Pancreas (tissue), 10 donors: ENCODE measurements at places on chromosomes 5 and 9. TPM values are rescaled to one million over a fixed set of nuclear protein-coding genes. Genes with fewer than 3 reads are reported as not detected.

The FCN2 gene
- total RNA-seq = 0.16 TPM

DNA sequence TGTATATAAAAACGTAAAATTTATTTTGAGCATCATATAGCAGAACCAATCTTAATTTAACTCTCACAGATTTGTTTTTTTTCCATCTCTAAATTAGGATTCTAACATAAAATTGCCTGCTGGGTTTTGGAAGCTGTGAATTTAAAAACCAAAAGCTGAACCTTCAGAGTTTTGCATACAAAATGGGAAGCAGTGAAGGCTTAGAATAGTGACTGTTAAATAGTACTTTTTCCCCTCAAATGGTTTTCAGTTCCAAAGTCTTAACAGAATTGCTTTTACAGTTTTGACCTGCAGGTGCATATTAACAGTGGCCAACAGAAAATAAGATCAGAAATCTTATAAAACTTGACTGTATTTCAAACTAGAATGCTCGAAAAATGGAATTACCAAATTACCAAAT lies 55.1 kb upstream of the LVRN start:
- no peak for DNase-seq

DNA sequence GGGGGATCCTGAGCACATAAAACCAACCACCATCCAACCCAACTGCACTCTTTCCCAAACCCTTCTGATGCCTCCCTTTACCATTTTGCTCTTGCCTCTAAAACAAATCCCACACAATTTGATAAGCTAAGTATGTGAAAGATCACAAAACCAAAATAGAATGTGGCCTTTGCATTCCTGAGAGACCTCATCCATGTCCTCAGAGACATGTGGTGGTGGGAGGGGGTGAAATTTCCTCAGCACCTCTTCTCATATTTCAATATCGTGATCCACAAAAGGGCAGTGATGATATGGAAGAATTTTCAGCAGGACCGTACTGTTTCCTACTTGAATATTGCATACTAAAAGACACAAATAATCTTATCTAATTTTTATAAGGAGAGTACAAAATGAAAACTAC lies 423.3 kb downstream of the TLE1 start:
- no peak for DNase-seq

DNA sequence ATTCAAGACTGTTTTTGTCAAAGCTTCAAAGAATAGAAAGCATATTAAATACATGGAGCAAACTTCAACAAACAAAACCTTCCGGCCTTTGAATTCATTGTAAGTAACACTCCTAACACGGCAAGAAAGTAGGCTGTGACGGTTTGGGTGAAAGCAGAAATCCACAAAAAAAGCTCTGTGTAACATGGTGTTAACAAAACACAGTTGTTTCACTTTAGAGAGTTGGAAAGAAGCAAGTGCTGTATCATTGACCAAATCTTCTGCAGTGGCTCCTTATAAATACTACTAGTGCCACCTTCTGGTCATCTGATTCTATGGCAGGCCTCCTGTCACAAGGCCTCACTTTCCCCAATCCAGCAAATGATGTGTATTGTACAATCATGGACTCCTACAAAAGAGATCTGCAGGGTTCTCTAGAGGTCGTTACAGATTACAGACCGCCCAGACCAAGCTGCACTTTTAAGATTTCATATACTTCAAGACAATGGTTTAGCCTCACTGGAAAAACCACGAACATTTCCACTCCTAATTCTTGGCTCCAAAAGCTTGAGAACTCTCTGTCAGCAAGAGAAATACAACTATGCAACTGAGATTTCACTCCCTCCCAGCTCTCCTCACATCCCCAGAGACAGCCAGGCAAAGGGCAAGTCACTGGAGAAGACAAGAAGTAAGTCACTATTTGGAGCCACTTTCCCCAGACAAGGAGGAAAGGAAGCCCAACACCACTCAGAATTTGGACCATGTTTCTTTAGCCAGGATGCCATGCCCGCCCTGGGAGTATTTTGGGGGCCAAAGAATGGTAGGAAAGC lies 196.2 kb downstream of the DTWD2 start:
- peak; percentile 22 for DNase-seq

GRCh38 chr5:71960195-71960594 lies 147.1 kb upstream of the MAP1B start:
- DNase-seq = no peak

The CCL27 gene
- total RNA-seq = not detected

The KIF4B gene
- total RNA-seq = not detected

The LRRC19 gene
- total RNA-seq = 0.18 TPM

DNA sequence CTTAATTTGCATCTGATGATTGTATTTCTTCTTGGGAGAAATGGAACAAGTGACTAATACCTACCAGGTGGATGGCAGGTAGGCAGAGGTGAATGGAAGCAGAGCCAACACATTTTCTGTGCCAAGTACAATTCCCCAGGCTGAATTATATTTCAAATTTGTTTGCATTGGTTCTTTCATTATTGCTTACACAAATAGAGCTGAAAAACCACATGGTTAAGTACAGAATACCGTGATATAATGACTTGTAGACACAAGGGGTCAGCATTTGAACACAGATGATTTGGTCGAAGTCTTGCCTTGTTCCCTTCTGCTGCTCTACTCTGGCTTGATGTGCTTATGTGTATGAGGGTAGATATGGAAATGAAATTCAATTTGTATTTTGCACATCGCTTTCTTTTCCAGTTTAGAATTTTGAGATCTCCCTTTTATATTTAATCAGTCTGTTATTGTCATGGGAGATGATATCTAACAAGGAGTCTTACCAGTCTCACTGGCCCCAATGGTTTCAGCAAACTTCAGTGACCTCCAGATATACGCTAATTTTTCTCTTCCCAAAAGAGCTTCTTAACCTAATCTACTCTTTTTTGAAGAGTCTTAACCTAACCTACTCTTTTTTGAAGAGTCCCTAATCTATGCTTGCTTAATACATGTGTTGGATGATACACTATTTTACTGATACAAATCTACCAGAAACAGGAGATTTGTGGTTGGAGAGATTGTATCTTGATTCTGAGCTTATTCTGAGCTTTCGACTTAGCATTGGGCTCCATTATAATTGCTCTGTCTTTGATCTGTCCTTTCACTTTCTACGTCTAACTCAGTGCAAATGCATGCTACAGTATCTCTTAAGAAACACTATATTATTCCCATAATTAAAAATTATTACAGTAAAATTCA lies 88.1 kb downstream of the PCSK1 start:
- DNase-seq = no peak

- no peak for DNase-seq
Measured at GRCh38 chr9:92245005-92245797, 48.3 kb downstream of the IARS1 start.

- peak; percentile 49 for DNase-seq
Measured at GRCh38 chr9:95516734-95517558, at the start of gene PTCH1. TSS of gene PTCH1 (minus strand) at chr9:95516971.

The PPIC gene
- total RNA-seq = 12.6 TPM

The CDC20B gene
- not detected for total RNA-seq

The ZMYND19 gene
- 11.1 TPM for total RNA-seq

The KCNIP1 gene
- 0.46 TPM for total RNA-seq

The UNC5A gene
- 0.16 TPM for total RNA-seq

GRCh38 chr5:166505544-166505943 lies 1785.9 kb upstream of the WWC1 start:
- DNase-seq = no peak

The RNF180 gene
- total RNA-seq = 6.7 TPM

DNA sequence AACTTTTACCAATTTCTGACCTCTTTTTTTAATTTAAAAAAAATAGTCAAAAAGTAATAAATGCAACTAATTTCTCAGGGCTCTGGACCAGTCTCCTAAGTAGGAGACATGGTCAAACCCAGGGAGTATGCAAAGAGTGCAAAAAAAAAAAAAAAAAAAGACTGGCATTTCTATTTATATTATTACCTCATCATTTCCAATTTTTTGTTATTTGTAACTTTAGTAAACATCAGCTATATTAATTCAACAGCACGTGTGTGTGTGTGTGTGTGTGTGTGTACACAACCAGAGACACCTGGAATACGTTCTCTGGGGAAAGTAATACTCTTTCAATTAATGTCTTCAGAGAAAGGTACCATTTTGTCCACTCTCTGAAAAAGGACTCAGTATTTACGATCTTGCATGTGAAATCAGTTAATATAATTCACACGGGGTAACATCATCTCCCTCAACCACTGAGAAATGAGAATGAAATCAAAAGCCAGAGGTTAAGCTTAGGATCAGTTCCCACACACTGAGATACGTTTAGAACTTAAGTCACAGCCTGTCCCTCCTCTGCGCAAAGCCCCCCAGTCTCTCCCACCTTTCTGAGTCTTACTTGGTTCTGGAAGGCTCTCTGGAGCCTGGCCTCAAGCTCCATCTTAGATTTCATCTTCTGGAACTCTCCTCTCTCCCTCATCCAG lies 21.9 kb downstream of the ZNF608 start:
- no peak for DNase-seq

GRCh38 chr9:115758441-115758840 lies 395.1 kb upstream of the PAPPA start:
- DNase-seq = no peak

The GDF9 gene
- total RNA-seq = 0.31 TPM

DNA sequence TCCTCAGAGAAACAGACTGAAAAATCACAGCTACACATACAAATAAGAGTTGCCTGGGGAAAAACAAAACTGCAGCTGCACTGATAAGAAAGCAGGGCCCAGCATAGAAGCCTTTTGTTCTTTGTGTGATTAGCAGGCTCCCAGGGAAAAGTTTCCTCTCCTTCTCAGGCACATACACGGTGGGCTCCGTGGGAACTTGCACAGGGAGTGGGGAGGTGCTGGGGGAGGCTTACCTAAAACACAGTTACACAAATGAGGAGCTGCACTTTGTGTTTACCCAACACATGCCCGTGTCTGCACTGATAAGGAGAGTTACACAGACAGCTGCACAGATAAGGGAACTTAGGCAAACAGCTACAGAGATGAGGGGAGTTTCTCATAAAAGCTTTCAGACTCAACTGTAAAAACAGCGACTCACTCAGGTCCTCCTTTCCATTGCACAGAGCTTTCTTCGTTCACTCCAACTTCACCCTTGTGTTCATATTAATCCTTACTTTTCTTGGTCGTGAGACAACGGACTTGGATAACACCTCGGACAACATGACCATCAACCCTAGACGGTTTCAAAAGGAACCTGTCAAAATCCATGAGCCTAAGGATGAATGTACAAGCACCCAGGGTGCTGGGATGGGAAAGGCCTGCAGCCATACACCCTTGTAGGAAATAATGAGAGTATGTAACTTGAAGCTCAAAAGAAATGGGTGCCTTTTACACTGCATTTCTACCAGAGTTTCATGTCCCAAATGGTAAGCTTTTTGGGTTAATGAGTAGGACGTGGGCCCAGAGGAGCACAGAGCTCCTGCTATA lies 50.8 kb downstream of the SERINC5 start:
- DNase-seq = peak; percentile 62

The IFNE gene
- not detected for total RNA-seq

- no peak for DNase-seq
Measured at GRCh38 chr9:27426511-27427271, 97.4 kb upstream of the IFNK start.

DNA sequence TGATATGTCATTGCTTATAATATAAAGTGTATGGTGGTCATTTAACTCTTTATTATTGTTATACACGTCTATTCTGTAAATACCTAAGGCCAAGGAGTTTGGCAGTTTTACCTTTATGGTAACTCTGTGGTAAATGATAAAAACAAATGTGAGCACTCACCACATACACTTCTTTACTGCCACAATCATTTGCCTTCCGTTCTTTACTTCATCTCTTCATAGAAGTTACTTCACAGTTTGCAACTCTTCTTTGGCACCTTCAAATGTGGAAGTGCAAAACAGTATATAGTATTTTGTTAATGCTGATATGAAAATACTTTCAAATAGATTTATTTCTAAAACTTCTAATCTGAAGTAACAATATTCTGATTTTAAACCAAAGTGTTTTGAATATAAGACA lies 4.4 kb upstream of the MEF2C start:
- DNase-seq = no peak

- no peak for DNase-seq
Measured at GRCh38 chr9:34590381-34591247, 1.1 kb upstream of the CNTFR start.

DNA sequence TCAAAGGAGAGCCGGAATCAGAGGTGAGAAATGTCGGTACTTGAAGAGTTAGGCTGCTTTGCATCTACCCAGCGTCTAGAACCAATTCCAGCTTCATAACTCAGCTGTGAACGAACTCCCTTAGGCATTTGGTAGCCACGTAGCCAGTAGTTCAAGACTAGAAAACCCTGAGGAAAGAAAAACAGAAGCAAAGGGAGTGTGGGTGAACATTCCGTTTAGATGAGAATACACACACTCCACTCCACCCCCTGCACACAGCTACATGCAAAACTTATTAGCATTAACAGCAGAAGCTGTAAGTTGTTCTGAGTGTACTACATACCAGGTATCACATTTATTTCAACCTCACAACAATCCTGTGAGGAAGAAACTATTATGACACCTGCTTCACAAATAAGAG lies 78.3 kb downstream of the SMIM23 start:
- DNase-seq = no peak

DNA sequence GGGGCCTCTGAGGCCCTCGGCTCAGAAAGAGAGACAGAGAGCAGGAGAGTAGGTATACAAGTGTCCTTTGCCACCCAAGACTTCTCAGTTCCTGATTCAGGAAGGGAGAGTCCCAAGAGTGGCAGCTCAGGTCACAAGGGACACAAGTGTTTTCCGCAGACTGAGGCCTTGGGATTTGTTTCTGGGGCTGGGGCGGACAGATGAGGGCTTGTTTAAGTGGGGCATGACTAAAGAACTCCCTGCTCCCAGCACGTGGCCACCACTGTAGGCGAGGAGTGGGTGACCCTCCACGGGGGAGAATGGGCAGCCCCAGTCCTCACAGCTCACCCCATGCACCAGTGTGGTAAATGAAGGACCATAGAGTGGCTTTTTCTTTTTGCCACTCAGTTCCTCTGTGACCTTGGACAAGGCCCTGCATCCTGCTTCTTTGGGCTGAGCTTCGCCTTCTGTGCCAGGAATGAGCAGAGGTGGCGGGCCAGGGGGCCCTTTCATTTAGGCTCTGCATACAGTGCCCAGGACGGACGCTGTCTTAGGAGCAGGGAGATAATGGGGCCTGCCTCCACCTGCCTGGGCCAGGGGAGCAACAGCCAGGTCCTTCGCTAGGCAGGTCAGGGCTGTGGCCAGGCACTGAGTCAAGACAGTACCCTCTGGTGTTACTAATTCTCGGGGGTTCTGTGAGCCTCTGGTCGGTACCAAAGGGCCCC lies 50.8 kb downstream of the AMBP start:
- peak; percentile 39 for DNase-seq

- no peak for DNase-seq
Measured at GRCh38 chr5:9713356-9713755, 83.2 kb upstream of the TAS2R1 start.

The SCGB3A2 gene
- total RNA-seq = not detected
